ENCODE measurements at places on chromosomes 11 and 22.

DNA sequence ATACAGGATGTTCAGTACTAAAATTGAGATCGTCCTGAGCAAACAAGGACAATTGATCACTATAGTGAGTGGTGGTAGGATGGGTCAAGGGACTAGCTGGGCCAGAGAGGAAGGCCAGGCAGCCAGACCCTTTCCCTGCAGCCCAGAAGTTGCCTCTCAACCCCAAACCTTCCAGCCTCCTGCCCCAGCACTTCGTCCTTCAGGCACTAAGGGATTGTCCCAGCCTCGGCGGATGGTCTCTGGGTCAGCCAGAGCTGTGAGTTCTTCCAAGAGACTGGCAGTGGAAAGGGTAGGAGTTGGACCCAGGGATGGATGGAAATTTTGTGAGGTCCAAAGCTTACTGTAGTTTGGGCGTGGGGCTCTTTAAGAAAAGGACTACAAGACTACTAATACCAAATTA, 3.6 kb upstream of the LMO1 start:
- no peak for DNase-seq

- no peak for DNase-seq
Observed at GRCh38 chr22:46969961-46970360, 207.5 kb downstream of the TBC1D22A start.

GRCh38 chr22:23246982-23247766, 66.9 kb downstream of the BCR start:
- DNase-seq, result no peak

- no peak for DNase-seq
Observed at GRCh38 chr22:37274380-37274862, 7.9 kb upstream of the CYTH4 start.
